Mesendoderm (in vitro differentiated cells): ENCODE measurements at places on chromosomes 5 and 9.
A peak's percentile ranks its signal among the peaks of the same experiment; 100 is the strongest.

- no peak for DNase-seq
- no peak overlapping the region for H3K27ac ChIP-seq
- no peaks in the 10 kb centered on the region for H3K27me3 ChIP-seq
- H3K4me1 ChIP-seq, result no peaks in the 10 kb centered on the region
- H3K4me3 ChIP-seq, result no peak overlapping the region
Measured at GRCh38 chr5:52947851-52948250, 41.3 kb upstream of the ITGA2 start.

DNA sequence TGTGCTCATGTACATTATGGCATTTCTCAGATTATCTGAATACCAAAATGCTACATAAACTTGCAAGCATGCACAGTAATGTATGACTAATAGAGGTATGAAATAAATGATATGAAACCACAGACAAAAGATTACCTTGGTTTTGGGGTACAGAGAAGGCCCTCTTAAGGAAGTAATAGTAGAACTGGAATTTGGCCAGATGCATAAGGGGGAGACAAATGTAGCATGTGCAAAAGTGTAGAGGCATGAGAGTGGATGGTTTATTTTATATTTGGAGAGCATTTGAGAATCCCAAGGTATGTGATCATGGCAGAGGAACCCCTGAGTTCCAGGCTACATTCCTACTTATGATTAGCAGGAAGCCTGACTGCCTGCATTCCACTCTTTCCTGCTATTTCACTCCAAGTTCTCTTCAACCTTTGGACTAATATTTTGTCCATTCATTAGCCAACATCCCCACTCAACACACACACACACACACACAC, 74.2 kb downstream of the MAMDC2 start:
- no peak overlapping the region for H3K27ac ChIP-seq
- H3K4me3 ChIP-seq, result no peak overlapping the region
- H3K36me3 ChIP-seq, result no peaks in the 10 kb centered on the region
- H3K4me1 ChIP-seq, result no peaks in the 10 kb centered on the region
- DNase-seq, result no peak
- H3K27me3 ChIP-seq, result no peaks in the 10 kb centered on the region

- DNase-seq, result no peak
- H3K27ac ChIP-seq, result no peak overlapping the region
- H3K27me3 ChIP-seq, result no peaks in the 10 kb centered on the region
- no peaks in the 10 kb centered on the region for H3K4me1 ChIP-seq
- H3K4me3 ChIP-seq, result no peak overlapping the region
Measured at GRCh38 chr9:80294955-80295354, 723.2 kb downstream of the TLE4 start.

- H3K27me3 ChIP-seq, result no peaks in the 10 kb centered on the region
- no peak overlapping the region for H3K27ac ChIP-seq
- no peaks in the 10 kb centered on the region for H3K36me3 ChIP-seq
- no peak overlapping the region for H3K4me3 ChIP-seq
Measured at GRCh38 chr5:141902015-141902814, 21.5 kb upstream of the DELE1 start.

DNA sequence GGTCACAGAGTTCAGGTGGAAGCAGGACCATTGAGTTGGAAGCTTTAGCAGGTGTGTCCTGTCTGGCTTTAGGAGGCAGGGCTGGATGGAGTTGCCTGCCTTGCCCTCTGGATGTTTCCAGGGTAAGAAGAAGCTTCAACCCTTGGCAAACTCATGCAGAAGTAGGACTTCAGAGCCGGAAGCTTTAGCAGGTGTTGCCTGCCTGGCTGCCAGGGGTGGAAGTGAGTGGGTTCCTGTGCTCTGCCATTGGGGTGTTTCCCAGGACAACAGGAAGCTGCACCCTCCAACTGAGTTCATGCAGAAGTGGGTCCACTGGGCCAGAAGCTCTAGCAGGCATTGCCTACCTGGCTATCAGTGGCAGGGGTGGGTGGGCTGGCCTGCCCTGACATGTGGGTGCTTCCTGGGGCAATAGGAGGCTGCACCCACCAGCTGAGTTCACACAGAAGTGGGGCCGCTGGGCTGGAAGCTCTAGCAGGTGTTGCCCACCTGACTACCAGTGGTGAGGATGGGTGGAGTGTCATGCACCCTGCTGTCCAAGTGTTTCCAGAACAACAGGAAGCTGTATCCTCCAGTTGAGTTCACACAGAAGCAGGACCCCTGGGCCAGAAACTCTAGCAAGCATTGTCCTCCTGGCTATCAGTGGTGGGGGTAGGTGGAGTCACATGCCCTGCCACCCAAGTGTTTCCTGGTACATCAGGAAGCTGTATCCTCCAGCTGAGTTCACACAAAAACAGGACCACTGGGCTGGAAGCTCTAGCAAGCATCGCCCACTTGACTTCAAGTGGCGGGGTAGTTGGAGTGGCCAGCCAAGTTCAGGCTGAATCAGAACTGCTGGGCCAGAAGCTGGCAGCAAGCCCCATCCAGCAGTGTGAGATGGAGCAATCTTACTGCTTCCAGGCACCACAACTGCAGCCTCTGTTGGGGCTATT, 24.6 kb downstream of the LOX start:
- no peaks in the 10 kb centered on the region for H3K4me1 ChIP-seq
- no peaks in the 10 kb centered on the region for H3K36me3 ChIP-seq
- no peak for DNase-seq
- H3K4me3 ChIP-seq, result no peak overlapping the region
- no peaks in the 10 kb centered on the region for H3K27me3 ChIP-seq

- H3K27ac ChIP-seq, result no peak overlapping the region
- no peak for DNase-seq
- no peaks in the 10 kb centered on the region for H3K36me3 ChIP-seq
- H3K27me3 ChIP-seq, result peaks cover 2% of the 10 kb centered on the region
- no peaks in the 10 kb centered on the region for H3K4me1 ChIP-seq
Measured at GRCh38 chr5:162119801-162120200, 52.2 kb downstream of the GABRG2 start.

DNA sequence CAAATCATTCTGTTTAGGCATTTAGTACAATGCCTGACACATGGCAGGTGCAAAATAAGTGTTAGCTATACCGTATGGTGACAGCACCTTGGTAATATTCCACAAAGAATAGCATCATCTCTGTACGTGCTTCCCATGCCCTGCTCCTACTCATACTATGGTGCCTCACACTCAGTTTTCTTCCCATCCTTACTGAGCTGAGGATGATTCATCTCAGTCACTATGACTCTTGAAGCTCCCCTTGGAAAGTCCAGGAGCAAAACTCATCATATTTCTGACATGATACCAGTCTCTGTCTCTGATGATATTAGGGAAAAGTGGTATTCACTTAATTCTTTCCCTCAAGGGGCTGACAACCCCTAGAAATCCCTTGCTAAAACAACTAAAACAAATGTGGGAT, 423.3 kb downstream of the EFNA5 start:
- DNase-seq, result no peak
- H3K27me3 ChIP-seq, result no peaks in the 10 kb centered on the region
- H3K4me1 ChIP-seq, result no peaks in the 10 kb centered on the region

DNA sequence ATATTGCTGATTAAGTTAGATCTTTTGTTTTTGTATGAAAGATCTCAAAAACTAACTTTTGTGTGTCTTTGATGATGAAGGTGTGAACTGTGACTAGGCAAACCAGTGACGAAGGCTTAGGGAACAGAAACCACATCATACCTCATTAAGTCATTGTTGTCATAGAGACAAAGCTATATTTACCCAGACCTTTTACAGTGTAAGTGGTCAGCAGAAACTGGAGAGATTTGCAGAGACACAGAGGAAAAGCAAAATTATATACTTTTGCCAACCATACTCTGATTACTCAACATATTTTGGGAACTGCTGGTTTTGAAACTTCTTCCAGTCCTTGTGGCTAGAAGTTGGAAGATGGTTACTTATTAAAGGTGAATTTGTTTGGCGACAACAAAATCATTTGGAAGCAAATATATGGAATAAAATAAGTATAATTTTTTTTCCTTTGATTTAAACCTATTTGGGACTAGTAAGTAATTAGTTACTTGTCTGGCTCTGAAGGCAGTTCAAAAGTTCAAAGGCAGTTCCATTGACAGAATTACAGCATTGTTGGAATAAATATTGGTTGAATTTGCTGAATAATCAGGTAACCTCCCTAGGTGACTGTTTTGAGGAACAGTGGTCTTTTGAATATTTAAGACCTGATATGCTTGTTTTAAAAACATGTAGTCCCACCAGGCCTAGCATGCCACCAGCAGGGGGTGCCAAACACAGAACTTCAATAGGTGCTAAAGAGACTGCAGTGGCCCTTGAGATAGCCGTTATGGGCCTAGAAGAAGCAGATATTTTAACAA, 103.8 kb downstream of the RPS23 start:
- no peak overlapping the region for H3K4me3 ChIP-seq
- H3K4me1 ChIP-seq, result no peaks in the 10 kb centered on the region
- peak; percentile 85 for DNase-seq
- H3K36me3 ChIP-seq, result no peaks in the 10 kb centered on the region
- no peak overlapping the region for H3K27ac ChIP-seq

DNA sequence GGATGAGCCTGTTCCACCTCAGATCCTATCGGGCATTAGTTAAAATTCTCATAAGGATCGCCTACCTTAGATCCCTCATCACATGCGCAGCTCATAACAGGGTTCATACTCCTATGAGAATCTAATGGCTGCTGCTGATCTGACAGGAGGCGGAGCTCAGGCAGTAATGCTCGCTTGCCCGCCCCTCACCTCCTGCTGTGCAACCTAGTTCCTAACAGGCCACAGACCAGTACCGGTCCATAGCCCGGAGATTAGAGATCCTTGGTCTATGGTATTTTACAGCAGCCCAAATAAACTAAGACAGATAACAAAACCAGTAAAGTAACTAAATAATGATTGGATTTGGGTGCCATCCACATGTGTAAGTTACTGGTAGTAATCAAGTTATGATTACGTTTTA, 17.5 kb downstream of the GOLPH3 start:
- DNase-seq, result peak; percentile 53
- no peak overlapping the region for H3K4me3 ChIP-seq
- peaks cover 2% of the 10 kb centered on the region for H3K36me3 ChIP-seq
- peaks cover 4% of the 10 kb centered on the region for H3K4me1 ChIP-seq
- H3K27ac ChIP-seq, result no peak overlapping the region

DNA sequence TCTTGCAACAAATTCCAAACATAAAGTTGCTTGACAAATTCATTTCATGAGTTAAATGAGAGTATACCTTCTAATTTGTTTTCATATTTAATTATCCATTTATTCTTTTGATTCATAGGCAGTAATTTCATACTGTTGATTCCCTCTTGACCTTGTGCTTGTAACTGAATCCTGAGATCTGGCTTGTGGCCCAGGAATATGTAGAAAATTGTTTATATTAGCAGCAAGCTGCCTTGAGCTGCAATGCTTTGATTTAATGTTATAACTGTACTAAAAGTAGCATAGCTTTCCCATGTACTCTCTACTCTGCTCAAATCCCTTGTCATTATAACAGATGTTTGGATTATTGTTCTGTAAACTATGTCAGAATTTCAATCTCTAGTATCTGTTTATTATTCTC, 780.7 kb downstream of the NR2F1-AS1 start:
- H3K4me1 ChIP-seq, result no peaks in the 10 kb centered on the region
- H3K27ac ChIP-seq, result no peak overlapping the region
- no peak overlapping the region for H3K4me3 ChIP-seq
- no peaks in the 10 kb centered on the region for H3K36me3 ChIP-seq
- DNase-seq, result no peak
